ENCODE measurements at places on chromosomes 7 and 10.

DNA sequence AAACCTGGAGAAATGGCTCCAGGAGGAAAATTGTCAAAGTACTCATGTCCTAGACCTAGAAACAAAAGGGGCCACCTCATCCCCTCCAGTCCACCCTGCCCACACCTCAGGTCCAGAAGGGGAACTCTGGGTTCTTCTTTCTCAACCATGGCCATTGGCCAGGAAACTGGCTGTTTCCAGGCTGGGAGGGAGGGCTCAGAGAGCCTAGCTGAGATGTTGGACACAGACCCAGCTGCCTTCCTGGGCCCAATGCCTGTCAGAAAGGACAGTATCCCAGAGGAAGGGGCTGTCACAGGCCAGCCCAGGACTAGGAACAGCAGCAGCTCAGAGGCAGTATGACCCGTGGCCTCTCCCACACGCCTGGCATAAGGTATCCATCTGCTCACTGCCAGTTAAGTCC is 9.6 kb downstream of the GRID1 start:
- no peak for DNase-seq

DNA sequence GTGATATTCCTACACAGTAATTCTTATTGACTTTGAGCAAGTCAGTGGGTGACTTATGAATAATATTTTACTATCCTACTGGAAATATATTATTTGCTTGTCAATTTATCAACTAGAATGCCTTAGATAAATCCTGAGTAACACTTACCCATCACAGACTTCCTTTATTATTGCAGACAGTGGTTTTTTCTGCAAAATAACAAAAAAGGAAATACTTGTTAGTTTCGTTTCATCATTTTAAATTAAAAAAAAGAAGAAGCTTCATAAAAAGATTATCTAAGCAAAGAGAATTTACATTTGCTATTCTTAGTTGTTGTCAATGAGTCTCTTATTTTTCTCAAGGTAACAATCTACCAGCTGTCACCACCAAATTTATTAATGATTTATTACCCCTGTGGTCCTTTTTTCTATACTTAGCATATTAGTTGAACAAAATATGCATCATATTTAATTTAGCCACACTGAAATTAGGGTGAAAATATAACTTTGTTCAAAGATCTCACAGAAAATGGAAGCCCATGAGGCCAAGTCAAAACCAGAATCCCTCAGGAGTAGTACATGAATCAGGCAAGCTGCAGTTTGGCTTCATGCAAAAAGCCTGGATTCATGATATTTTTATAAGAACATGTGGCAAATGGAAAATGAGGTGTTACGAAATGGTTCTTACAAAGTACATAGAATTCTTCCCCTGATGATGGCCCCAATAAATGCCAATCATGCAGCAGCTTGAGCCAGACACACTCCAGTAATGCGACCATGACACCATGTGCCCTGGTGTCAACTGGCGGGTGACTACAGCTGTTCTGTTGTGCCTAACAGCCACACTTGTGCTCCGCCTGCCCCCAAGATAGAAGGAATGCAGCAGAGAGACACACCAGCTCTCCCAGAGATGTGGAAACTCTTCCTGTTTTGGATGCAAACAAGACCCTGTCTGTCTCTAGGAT is 132.6 kb downstream of the ELMO1 start:
- DNase-seq, result no peak

DNA sequence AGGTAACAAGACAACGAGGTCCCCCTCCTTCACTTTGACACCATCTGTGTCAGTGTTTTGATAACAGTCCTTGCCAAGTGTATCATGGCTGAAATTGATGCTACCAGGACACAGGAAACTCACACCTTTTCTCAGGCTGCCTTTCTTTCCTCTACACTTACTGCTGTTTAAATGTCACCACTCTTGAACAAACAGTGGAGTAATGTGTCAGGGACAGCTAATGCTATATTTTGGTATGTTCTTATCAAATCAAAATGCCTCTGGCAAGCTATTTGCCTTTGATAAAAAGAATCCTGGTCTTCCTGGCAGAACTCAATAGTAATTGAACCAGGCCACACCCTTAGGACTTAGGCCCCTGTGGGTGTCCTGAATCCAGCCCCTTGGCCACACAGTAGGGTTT is 692.9 kb downstream of the LRMDA start:
- DNase-seq, result no peak

GRCh38 chr7:89073776-89074175 is 278.2 kb upstream of the TEX47 start:
- no peak for DNase-seq

DNA sequence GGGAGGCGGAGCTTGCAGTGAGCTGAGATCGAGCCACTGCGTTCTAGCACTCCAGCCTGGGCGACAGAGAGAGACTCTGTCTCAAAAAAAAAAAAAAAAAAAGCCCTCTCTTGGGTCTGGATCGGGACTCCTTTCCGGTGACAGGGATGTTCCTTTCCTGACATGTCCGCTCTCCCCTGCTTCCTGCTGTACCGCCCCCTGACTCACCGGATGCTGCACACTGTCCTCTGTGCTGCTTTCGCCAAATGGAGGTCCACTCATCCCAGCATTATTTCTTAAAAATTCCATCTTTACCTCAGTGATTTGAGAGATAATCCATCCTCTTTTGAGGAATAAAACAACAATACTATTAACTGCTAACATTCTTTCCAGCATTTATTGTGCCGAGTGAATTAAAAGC is 113.8 kb upstream of the EEPD1 start:
- no peak for DNase-seq

DNA sequence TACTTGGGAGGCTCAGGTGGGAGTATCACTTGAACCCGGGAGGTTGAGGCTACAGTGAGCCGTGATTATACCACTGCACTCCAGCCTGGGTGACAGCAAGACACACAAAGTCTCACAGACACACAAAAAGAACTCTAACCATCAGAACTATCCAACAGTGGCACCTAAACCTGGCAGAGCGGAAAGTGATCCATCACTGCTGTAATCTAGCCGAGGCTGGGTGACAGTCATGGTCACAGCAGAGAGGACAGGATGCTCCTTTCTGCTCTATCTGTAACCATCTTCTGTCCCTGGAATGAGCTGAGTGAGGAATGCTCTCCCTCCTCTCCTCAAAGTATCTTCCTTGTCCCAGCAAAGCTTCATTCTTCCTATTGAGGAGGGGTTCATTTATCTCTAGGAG is 656.6 kb downstream of the LRMDA start:
- DNase-seq, result no peak

DNA sequence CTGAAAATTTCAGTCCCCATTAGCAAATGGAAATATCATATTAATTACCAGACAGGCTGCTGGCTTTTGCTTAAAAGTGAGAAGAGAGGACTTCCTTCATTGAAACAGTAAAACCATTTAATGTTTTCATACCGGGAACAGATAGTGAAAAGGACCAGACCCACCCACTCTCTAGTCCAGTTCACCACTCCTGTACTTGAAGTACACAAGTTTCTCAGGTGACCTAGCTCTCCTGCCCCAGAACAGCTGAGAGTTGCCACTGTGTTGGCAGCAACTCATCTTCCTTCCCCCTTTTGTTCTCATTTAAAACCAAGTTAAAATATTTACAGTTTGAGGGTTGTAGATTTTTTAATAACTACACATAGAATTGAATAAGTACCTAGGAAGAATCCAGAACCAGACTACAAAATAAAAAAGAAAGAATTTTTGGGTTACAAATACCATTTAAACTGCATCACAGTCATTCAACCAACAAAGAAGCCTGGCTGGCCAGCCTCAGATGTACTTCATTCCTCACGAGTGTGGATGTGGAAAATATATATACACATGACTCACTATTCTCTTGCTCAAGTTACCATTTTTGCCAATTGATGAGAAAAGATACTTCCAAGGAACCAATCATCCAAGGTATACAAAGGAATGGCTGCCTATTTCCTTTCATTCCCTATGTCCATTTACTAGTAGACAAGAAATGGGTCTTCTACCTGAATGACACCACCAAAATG is 68.1 kb downstream of the VPS41 start:
- no peak for DNase-seq

DNA sequence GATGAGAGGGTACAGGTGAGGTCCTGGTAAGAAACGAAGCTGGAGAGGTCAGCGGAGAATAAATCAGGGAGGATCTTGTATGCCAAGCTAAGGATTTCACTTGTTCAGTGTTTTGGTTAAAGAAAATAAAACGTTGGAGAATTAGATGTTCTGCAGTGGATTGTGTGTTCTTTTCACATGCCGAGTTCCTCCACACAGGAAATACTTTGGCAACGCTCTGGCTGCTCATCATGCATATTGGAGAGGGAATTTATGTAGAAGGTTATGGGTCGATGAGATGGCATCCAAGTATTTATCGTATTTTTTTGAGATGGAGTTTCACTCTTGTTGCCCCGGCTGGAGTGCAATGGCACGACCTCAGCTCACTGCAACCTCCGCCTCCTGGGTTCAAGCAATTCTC is 11.0 kb downstream of the RPS24 start:
- no peak for DNase-seq

GRCh38 chr7:77525231-77525630 is 11.9 kb upstream of the PTPN12 start:
- DNase-seq, result no peak

GRCh38 chr10:19491166-19491565 is 325.1 kb upstream of the PLXDC2 start:
- no peak for DNase-seq

DNA sequence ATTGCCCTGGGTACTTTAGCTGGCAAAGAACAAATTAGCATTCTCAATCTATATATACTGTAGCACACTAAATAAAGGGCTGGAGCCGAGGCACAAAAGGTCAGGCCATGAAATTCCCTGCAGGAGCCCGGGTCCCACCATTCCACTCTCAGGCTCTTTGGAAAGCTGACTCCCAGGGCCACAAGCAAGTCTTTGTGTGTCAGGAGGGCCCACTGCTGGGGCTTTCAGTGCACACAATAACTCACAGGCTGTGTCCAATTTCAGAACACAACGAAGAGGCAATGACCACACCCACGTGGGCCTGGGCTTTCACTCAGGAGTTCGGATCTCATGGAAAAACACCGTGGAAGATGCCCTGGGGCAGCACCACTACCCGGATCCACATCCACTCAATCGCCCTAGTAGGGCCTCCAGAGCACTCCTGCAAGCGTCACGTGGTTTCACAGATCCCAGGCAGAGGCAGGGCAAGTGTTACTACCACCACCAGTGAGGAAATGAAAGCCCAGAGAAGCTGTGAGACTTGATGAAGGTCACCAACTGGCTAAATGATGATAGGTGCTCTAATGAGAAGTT is 60.3 kb downstream of the COBL start:
- no peak for DNase-seq

GRCh38 chr10:75000748-75001321 is 110.6 kb upstream of the SAMD8 start:
- DNase-seq, result no peak

DNA sequence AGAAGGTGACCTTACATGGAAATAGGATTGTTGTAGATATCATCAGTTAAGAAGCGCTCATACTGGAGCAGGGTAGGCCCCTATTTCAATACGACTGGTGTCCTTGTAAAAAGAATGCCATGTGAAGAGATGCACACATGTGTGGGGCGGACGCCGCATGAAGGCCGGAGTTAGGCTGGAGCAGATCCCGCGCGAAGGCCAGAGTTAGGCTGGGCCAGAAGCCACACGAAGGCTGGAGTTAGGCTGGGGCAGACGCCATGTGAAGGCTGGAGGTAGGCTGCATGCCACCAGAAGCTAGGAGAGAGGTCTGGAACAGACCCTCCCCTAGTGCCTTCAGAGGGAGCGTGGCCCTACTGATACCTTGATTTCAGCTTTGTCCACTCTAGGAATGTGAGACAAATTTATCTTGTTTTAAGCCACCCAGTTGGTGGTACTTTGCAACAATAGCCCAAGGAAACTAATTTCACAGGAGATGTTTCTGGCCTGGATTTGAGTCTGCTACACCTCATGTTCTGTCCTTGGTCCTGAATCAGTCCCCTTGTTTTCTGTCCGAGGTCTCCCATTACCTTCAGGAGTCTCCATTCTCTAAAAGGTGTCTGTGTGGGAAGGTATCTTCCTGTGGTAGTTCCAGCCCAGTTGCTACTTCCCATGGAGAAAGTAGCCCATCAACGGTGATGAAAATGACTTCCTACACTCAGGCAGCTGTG is 585.8 kb downstream of the LRMDA start:
- no peak for DNase-seq

- no peak for DNase-seq
Measured at GRCh38 chr10:131553581-131553980, 242.1 kb upstream of the TCERG1L start.

GRCh38 chr7:13955494-13955893 is 34.0 kb downstream of the ETV1 start:
- DNase-seq, result no peak

GRCh38 chr7:72080865-72081510 is 331.1 kb downstream of the CALN1 start:
- no peak for DNase-seq

DNA sequence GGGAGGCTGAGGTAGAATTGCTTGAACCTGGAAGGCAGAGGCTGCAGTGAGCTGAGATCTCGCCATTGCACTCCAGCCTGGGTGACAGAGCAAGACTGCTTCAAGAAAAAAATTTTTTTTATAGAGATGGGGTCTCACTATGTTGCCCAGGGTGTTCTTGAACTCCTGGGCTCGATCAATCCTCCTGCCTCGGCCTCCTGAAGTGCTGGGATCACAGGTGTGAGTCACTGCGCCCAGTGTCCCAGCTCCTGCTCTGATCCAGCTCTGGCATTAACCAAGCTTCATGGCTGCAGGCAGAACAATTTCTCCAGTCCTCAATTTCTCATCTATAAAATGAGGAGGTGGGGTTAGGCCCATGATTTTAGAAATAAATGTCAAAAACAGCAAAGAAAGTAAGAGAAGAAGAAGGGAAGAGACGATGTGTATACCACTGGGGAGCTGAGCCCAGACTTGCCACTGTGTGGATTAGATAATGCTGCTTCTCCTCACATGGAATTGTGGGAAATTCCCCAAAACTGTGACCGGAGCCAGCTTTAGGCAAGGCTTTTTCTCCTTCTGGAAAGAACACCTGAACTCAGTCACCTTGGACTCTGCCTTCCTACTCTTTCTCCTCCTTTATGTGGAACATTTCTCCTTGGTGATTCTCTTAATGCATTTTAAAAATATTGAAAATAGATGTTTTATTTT is 25.5 kb downstream of the IL15RA start:
- no peak for DNase-seq

- peak; percentile 34 for DNase-seq
Measured at GRCh38 chr7:44977304-44977958, 1.4 kb downstream of the MYO1G start.

GRCh38 chr10:74086317-74086716 is 64.3 kb downstream of the AP3M1 start:
- no peak for DNase-seq

DNA sequence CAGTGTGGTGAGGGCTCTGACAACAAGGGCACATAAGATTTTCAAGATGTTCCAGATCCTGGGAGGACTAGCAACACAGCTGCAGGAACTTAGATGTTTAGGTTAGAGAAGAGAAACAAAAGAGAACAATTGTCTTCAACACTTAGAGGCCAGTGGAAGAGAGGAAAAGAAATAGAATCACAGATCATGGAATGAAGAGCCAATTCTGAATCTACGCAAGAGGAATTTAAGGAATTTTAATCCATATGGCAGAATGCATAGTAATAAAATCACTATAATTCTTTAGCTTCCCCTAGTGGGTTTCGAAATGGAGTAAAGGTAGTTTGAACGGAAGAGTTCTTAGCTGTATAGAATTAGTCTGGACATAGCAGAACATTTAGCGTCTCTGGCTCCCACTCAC is 114.6 kb upstream of the LRRTM3 start:
- DNase-seq, result no peak

Data from KG1 (cell line).